ENCODE measurements at places on chromosomes 1 and 21.

GRCh38 chr1:225430301-225430700, 2.5 kb upstream of the LBR start:
- DNase-seq: no peak

DNA sequence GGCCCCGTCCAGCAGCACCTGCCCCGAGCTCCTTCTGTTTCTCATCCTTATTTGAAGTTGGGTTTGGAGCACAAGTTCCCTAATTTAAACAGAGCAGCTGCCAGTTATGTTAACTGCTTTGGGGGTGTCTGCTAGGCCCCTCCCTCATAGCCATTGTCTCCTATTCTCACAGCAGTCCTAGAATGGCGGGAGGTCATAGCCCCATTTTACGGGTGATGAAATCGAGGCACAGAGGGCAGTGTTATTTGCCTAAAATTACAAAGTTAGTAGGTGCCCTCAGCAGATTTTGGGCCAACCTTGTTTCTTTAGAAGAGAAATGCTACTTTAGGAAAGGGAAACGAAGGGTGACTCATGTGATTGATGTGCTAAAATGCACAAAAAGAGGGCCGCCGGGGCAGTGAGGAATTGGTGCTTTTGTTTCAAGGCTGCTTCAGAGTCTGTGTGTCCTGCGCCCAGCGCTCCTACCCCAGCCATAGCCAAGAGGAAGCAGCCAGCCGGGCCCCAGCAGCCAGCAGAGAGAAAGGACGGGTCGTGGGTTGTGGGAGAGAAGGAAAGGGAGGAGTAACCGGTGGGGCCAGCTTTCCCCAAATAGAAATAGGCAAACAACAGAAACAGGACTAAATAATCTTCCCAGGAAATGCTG, 13.0 kb downstream of the VANGL1 start:
- DNase-seq: no peak

GRCh38 chr1:204331847-204332487, 27.8 kb downstream of the PLEKHA6 start:
- no peak for DNase-seq

GRCh38 chr1:101697072-101697471, 299.7 kb downstream of the OLFM3 start:
- DNase-seq: no peak

GRCh38 chr1:17370618-17371017, 1.4 kb upstream of the PADI6 start:
- DNase-seq: no peak

DNA sequence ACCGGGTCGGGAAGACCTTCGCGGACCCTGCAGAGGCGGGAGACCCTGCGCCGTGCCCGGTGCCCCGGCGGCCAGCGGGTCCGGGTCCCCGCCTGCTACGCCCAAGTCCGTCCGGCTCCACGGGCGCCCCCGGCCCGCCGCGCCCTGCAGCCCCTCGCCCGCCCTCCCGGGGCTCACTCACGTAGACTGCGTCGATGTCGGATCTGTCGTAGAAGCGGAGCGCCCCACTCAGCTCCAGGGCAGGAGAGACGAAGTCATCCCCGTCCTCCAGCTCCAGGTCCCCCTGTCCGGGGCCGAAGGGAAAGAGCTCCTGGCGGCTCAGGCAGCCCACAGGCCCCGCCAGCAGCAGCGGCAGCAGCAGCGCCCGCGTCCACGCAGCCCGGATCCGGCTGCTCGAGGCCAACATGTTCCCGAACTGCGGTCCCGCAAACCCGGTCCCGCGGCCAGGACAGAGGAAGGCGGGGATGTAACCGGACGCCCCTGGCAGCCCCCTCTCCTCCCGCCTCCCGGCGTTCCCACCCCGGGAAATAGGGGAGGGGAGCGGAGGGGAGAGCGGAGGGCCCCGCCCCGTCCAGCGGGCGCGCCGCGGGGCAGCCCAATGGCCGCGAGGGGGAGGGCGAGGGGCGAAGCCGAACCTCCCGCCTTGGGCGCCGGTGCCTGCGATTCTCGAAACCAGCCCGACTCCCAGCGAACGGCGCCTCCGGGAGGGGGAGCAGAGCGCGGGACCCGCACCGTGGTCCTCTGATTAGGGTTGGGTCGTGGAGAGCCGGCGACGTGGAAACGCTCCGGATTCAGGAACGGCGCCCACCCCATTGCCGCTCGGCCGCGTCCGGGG, at the start of gene NID1:
Gene NID1, minus strand, starts transcription at position 417 of the 835 bp plus-strand sequence. Its CDS starts 11 bp downstream, at position 406.
- DNase-seq: peak; percentile 65

- no peak for DNase-seq
Measured at GRCh38 chr1:3732434-3733093, 19.7 kb upstream of the CCDC27 start.

GRCh38 chr1:109299558-109300343, 7.1 kb downstream of the MYBPHL start:
- DNase-seq: peak; percentile 41

GRCh38 chr1:5936126-5936525, 56.1 kb downstream of the NPHP4 start:
- DNase-seq: no peak

- DNase-seq: no peak
Measured at GRCh38 chr1:228860911-228861831, 125.9 kb downstream of the RHOU start.

- no peak for DNase-seq
Measured at GRCh38 chr1:162113419-162113818, 43.9 kb downstream of the NOS1AP start.

GRCh38 chr1:119617751-119618691, 30.0 kb downstream of the ZNF697 start:
- no peak for DNase-seq

DNA sequence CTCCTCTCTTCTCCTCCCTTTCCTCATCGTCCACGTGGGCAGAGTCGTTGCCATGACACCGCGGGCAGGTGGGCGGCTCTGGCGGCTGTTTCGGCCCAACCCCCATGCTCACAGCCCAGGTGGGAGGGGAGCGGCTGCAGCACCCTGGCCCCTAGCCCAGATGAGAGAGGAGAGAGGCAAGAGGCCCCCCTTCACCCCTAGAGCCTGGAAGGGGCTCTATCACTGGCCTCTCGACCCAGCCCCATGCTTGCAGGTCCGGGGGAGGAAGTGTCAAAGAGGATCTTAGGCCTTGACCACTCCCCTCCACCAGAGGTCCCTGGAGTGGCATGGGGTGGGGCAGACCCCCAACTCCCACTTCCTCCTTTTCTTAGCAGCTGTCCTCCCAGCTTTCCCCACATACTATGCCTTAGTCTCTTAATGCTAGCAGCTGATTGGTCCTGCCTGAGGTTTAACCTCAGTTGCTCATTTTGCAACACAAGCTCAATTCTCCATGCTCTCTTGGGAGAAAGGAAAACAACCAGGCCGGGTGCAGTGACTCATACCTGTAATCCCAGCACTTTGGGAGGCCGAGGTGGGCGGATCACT, 10.4 kb downstream of the DLGAP3 start:
- DNase-seq: no peak

GRCh38 chr1:51519865-51520699, 1.0 kb upstream of the EPS15 start:
- DNase-seq: no peak

DNA sequence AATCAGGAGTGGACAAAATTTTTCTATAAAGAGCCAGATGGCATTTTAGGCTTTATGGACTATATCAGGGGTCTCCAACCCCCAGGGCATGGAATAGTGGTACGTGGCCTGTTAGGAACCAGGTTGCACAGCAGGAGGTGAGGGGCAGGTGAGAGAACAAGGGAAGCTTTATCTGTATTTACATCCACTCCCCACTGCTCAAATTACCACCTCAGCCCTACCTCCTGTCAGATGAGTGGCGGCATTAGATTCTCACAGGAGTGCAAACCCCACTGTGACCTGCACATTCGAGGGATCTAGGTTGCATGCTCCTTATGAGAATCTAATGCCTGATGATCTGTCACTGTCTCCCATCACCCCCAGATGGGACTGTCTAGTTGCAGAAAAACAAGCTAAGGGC, 13.9 kb downstream of the PHTF1 start:
- DNase-seq: no peak

DNA sequence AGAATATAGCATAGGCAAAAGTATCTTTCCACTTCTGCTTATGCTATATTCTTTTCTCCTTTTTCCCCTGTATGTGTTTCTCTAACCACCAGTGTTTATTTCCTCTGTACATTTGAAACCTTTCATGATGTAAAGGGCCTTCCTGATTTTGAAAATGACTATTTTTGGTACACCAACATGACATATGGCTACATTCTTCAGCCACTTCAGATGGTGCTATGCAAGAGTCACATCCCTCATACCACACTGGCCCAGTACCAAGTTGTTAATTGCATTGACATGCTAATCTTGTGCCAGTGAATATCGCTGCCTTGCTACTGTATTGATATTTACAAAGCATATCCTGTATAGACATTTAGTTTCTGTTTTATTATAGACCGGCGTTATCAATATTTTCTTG, 408.7 kb downstream of the NCAM2 start:
- DNase-seq: no peak

GRCh38 chr21:16667395-16667794, 845.4 kb upstream of the CXADR start:
- DNase-seq: no peak

GRCh38 chr1:6342056-6342455, 51.5 kb downstream of the ACOT7 start:
- no peak for DNase-seq

- no peak for DNase-seq
Measured at GRCh38 chr1:3890389-3891328, 9.4 kb downstream of the C1orf174 start.

- no peak for DNase-seq
Measured at GRCh38 chr1:211935448-211935970, 99.8 kb downstream of the INTS7 start.

- DNase-seq: no peak
Measured at GRCh38 chr1:209416039-209416438, 167.5 kb upstream of the CAMK1G start.

GRCh38 chr1:113808450-113809195, 3.7 kb downstream of the RSBN1 start:
- DNase-seq: no peak

DNA sequence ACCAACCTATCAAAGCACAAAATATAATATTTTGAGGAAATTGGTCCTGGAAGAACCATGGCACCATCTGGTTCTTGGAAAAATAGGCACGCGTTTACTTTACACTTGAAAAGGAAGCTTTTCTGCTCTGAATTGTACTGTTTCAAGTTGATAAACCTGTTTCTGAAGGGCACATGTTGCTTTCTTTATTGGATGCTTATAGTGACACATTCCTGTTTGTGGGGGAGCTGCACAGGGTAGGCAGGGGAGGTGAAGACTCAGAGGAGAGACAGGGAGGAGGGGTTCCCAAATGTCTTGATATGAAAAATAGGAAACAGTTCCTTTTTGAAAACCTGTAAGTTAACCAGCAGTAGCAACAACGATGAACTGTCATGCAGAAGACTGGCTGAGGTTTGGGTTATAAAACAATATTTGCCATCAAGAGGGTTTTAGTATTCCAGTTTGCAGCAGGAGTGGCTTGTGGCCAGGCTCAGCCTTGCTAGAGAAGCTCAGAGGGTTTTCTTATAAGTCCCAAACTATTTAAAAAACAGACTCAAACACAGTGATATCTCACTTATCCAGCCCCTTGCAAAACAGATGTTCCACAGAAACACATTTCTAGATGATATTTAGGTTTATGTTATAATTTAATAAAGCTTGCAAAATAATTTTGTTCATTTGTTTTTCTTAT, 127.0 kb upstream of the MROH9 start:
- no peak for DNase-seq

DNA sequence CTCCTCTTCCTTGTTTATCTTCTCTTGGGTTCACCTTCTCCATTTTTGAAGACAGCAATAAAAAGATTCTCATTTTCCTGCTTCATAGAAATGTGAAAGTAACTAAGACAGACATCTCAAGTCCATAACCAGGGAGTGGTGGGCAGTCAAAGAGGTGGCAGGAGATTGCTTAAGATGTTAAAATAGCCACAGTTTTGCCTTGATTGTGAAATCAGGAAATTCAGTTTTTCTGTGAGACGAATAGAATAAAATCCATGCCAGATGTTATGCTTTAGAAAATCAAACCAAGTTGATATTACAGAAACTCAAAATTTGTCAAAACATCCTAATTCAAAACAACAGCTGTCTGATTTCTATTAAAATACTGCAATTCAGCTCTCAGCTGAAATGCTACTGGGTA, 57.2 kb downstream of the TNN start:
- DNase-seq: no peak

- no peak for DNase-seq
Measured at GRCh38 chr1:31198150-31198549, 41.5 kb downstream of the NKAIN1 start.

DNA sequence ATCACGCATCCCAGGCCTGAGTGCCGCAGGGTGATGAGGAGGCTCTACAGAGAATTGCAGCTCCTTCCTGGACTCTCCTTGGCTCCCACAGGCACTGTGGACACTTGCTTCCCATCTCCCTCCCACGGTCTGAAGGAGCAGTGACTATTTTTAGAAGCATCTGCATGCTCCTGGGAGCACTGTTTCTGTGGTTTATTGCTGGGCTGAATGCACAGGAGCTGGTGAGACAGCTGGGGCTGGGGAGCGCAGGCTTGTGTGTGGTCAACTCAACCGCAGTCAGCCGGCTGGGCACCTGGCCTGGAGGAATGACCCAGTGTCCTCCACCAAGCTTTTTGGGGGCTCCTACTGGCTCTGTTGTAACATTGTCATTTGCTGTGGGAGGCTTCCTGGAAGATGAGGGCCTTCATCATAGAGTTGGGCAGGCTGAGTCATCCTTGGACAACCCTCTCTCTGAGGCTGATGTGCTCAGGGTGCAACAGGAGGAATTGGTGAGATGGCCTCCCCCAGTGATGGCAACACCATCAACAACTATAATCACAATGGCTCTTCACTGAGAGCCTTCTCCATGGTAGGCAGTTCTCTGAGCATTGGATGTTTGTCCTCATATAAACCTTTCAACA, 1.7 kb downstream of the NFASC start:
- no peak for DNase-seq

DNA sequence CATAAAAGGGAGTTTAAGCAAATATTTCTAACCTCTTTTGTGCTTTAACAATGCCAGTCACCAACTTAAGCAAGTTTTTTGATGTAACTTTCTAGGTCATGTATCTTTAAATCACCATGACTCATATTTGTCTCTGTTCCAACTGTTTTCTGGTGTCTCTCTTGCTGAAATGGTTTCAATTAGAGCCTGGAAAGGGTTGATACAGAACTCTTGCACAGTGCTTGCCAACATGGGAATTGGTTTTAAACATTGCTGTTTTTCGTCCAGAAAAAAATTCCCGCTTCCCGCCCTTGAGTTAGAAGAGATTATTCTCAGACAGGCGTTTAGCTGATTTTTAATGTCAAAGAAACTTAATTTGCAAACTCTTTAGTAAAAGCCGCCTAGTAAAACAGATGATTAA, 46.4 kb upstream of the SLC22A15 start:
- DNase-seq: no peak

GRCh38 chr21:29152916-29153315, 22.5 kb downstream of the MAP3K7CL start:
- DNase-seq: no peak

DNA sequence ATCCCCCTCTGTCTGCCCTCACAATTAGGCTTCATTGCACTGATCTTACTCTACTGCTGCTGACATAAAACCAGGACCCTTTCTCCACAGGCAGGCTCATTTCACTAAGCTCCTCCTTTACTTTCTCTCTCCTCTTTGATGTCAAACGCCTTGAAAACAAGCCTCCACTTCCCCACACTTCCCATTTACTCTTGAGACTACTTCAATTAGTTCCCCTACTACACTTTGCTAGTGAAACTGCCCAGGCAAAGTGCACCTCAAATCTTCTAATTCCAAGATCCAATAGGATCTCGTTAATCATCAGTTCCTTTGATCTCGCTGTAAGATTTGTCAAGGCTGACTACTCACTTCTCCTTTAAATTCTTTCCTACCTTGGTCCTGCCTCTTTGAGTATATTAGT, 5.9 kb upstream of the CDC20 start:
- no peak for DNase-seq

GRCh38 chr1:78224861-78225552, 179.2 kb downstream of the GIPC2 start:
- no peak for DNase-seq

Data from brain pericyte (primary cell).